ENCODE measurements at places on chromosomes 12 and 14.

GRCh38 chr14:79540394-79540793, 670.9 kb downstream of the DIO2 start:
- DNase-seq: no peak

DNA sequence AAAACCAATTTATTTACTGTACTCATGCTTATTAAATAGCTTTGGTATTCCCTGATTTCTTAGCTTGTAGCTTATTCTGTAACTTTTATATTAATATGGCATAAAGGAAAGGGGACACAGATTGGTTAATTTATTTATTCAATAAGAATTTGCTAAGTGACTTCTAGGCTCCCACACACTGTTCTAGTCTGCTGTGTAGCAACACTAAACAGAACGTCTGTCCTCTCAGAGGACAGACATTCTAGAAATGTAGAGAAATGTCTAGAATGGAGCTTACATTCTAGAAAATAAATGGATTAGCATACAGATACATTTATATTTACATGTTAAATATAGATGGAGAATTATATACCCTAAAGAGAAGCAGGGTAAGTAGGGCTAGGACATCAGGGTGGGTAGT, 184.9 kb upstream of the ABCD2 start:
- no peak for DNase-seq

GRCh38 chr12:125487336-125487735, 422.1 kb downstream of the AACS start:
- DNase-seq: no peak

GRCh38 chr12:132619386-132620112, 973 bp downstream of the P2RX2 start:
- no peak for DNase-seq

DNA sequence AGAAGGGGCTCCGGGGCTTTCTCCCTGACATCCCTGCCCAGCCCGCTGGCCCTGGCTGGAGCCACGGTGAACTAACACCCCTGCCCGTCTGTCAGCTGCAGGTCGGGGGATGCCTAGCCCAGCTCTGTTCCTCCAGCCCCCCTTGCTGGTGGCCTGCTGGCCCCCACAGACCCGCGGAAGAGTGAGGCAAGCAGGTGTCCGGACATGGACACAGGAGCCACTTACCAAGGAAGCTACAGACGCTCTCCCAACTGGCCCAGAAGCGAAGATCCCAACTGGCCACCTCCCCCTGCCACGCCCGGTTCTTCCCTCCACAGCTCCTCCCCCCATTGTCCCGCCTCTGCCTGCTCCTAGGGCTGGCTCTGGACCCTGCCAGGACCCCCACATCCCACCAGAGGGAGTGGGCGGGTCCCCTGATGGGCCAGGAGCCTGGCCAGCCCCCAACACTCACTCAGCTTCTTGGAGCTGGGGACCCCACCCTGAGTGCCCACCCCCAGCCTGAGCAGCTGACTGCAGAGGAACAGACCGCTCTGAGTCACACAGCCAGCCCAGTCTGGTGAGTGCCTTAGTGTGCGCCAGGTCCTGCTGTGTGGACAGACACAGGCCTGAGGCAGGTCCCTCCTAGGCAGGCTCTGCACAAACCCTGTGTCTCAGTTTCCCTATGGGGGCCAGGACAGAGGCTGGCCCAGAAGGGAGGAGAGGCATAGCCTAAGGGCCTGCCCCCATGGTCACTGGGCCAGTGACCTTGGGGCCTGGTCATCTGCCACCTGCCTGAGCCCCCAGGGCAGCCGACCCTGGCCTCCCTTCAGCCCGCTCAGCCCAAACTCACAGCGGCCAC, 7.7 kb downstream of the AHNAK2 start:
- DNase-seq: no peak

DNA sequence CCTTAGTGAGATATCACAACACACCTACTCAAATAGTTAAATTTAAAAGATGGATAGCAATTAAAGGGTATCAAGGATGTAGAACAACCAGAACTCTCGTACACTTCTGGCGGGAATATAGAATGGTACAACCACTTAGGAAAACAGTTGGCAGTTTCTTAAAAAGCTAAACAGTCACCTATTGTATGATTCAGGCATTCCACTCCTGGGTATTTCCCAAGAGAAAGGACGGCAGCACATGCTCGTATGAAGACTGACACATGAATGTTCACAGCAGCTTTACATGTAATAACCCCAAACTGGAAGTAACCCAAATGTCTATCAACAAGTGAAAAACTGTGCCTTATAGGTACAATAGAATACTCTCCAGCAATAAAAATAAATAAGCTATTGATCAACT, 465.2 kb downstream of the VRK1 start:
- no peak for DNase-seq

GRCh38 chr12:26124446-26125399, at the start of gene BHLHE41:
BHLHE41 (minus strand) TSS chr12:26125037; CDS start chr12:26124779, 258 bp downstream.
- no peak for DNase-seq

DNA sequence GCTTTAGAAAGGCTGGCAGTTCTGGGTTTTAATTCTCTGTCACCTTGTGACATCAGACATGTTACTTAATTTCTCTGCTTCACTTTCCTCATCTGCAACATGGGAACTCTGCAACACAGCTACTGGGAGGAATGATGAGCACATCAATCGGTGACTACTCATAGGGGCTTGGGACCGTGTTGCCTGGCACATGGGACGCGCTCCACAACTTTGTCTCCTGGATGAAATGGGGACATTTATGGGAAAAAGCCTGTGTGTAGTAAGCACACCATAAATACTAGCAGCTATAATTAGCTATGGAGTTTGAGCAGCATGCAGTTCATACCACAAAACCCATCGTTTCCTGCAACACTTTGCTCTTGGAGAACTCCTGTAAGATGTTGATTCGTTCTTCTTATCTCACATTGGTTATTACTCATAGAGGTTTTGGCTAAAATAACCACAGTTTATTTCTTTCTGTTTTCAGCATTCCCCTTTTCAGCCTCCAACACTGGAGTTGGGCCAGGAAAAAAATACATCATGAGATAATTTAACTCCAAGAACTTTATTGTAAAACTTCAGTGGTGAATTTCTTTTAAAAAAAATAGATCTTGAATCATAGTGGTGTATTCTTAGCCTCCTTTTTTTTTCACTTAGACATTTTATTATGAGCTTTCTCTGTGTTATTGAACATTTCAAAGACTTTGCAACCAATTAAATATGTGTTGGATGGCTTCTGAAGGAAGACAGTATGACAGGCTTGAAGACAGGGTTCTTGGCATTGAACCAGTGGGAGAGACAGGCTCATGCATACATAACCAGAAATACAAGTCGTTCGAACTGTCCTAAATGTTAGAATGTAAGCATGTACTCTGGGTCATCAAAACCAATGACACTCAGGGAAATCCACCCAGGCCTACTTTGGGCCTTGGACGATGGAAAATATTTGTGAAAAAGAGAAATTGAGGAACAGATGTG, 72.7 kb downstream of the RIN3 start:
- DNase-seq: no peak

DNA sequence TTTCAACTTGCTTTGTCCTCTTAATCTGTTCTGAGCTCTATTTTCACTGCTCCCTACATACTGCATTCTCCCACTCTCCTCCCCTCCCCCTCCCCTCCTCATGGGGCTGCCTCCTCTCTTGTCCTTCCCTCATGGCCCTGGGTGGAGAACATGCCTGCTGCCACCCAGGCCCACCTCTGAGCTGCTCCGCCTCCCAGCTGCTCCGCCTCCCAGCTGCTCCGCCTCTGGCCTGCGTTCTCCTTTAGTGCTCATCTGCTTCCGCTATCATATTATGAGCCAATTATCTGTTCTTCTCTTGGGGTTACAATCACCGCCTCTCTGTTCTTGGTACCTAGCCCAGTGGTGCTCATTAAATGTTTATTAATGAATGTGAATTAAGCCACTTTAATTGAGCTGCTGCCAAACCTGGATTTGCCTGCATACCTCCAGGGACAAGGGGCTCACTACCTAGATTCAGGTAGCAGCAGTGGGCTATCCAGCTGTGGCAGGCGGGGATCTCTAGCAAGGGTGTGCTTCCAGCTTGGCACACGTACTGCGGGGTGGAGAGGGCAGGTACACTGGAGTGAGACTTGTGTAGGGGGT, 32.0 kb upstream of the FAM181A start:
- no peak for DNase-seq

GRCh38 chr14:20180486-20180885, 10.2 kb upstream of the OR11G2 start:
- DNase-seq: no peak

- DNase-seq: no peak
Observed at GRCh38 chr14:77616133-77616453, 344 bp downstream of the SPTLC2 start.

- DNase-seq: no peak
Observed at GRCh38 chr12:76489737-76490136, 69.8 kb downstream of the OSBPL8 start.

GRCh38 chr14:23925523-23926075, 28.0 kb upstream of the DHRS4 start:
- DNase-seq: no peak

DNA sequence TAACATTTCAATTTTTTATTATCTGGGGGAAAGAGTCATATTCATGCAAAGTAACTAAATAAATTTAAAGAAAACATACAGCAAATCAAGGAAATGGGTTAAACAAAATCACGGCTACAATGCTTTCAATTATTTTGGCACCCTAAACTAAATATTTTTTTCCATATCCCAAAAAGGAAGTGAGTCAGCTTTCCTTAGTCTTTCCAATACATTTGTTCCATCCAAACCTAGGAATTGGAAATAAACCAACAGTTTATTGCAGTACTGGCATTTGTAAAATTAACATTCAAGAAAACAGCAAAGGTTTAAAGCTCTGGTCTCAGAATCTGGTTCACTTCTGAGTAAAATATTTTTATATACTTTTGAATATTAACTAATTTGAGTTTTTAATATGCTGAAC, 89.2 kb downstream of the BCL2L14 start:
- no peak for DNase-seq

- no peak for DNase-seq
Observed at GRCh38 chr12:19847294-19848059, 408.2 kb downstream of the AEBP2 start.

GRCh38 chr12:112217647-112218046, 92.3 kb downstream of the TRAFD1 start:
- DNase-seq: no peak

DNA sequence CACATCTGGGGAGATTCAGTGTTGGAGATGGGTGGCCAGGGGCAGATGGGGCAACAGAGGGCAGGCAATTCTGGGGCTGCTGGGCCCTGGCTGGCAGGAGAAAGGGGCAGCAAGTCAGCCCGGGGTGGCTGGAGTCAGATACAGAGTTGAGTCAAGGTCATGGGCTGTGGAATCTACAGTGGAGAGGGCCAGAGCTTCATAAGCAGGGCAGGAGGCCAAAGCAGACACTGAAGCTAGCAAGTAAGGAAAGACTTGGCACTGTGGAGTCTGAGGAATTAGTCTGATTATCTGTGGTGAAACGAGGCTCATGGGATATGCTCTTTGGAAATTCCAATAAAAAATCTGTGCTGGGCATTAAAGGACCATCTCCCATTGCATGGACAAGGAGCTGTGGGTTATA, 95.5 kb downstream of the TMX1 start:
- no peak for DNase-seq

GRCh38 chr12:2853626-2854025, 3.2 kb downstream of the TEX52 start:
- DNase-seq: peak; percentile 46

DNA sequence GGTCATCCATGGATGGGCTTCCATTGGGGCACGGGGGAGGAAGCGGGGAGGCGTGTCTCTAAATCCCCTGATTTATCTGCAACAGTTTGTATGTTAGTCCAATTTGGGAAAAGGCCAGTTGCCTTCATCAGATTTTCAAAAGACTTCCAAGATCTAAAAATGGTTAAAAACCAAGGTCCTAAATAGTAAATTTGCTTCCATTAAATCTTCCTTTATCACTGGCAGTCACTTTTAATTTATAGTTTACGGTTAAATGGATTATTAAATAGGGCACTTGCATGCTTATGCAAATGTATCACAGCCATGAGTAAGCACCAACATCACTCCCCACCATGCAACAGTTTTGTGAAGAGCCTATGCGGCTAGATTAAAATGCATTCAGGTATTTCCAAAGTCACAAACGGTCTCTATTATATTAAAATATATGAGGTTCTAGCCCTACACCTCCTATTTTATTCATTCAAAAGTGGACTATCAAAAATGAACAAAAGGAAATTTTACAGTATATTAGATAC, 108.2 kb upstream of the GPHB5 start:
- DNase-seq: no peak

- DNase-seq: no peak
Observed at GRCh38 chr12:27686147-27686546, 10.1 kb upstream of the REP15 start.

DNA sequence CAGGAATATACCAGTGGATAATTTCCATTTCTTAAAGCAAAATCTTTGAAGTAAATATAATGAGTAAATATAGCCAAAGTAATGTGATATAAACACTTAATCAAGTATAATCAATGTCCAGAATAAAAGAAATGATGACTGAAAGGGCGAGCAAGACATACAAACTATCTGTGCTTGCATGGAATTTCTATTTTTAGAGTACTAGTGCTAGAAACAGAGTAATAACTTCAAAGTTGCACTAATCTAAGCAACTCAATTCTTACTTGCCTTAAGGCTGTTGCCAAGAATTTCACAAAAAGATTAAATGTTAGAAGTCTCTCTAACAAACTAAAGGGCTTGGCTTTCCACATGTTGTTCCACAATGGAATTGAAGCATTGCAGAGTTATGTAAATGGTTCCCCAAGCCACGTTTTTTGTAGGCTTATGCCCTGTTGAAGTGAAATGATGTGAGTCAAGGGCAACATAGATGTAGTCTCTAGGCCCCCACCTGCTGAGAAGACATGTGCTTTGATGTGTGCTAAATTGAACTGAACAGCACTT, 175.0 kb upstream of the LMNTD1 start:
- DNase-seq: no peak

DNA sequence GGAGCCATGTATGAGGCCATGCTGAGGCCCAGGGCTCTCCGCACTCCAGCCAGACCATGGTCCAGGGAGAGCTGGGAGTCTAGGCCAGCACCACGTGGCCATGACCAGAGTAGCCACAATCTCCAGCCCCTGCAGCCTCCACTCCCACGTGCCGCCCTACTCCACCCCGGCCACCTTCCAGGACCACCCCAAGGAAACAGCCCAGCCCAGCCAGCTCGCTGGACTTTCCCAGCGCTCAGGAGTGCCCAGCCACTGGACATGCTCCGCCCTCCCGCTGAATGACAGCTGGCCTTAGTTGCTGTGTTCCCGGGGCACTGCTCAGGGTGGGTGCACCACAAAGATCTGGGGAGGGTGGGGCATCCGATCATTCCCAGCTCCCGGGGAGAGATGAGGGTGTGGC, 2.1 kb upstream of the C14orf180 start:
- DNase-seq: no peak

DNA sequence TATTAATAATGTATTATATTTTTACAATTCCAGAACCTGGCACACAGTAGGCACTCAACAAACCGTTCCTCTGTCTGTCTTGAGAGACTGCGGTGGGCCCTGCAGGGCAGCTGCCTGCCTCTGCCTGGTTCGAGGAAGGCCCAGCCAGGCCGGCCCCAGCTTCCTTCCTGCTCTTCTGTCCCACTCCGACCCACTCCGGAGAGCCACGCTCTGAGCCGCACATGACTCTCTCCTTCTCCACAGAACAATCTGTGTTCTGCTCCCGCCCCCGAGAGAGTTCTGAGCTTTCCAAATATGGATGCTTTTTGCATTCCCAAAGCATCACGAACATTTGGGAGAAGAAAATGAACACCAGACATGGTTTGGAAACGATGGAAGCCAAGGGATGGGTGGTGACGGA, 57.3 kb downstream of the TTC7B start:
- DNase-seq: no peak

- DNase-seq: no peak
Observed at GRCh38 chr12:25828188-25828587, 130.3 kb upstream of the RASSF8 start.

GRCh38 chr14:64688811-64689281, 15.4 kb upstream of the PLEKHG3 start:
- DNase-seq: no peak

Measured in NCI-H2029 (cell line).